Thyroid gland (tissue), 4 donors: ENCODE measurements at places on chromosomes 2 and 18. TPM values are rescaled to one million over a fixed set of nuclear protein-coding genes. Genes with fewer than 3 reads are reported as not detected.

Gene DNER
- 0.93 TPM for total RNA-seq

Gene SLC4A5
- total RNA-seq = 48.0 TPM

Gene IL36B
- total RNA-seq = not detected

Gene SMCHD1
- total RNA-seq = 81.0 TPM

Gene ERFE
- total RNA-seq = 5.7 TPM

Gene PLCD4
- 2.0 TPM for total RNA-seq

Gene NPPC
- total RNA-seq = not detected

Gene CD8A
- 2.8 TPM for total RNA-seq

Gene EHBP1
- 60.9 TPM for total RNA-seq

Gene CTAGE1
- not detected for total RNA-seq

Gene CIB4
- total RNA-seq = 0.94 TPM

Gene COX7A2L
- total RNA-seq = 119 TPM

Gene MROH2A
- 3.5 TPM for total RNA-seq

Gene PRSS56
- total RNA-seq = not detected
